ENCODE measurements at places on chromosomes 7 and 10. TPM values are rescaled to one million over a fixed set of nuclear protein-coding genes. Genes with fewer than 3 reads are reported as not detected.

HOXA7 gene
- not detected for total RNA-seq

REPIN1 gene
- total RNA-seq = 76.1 TPM

CFAP69 gene
- total RNA-seq = 8.0 TPM

STEAP1B gene
- total RNA-seq = 3.0 TPM

HTR5A gene
- not detected for total RNA-seq

THSD7A gene
- 10.6 TPM for total RNA-seq

DNA sequence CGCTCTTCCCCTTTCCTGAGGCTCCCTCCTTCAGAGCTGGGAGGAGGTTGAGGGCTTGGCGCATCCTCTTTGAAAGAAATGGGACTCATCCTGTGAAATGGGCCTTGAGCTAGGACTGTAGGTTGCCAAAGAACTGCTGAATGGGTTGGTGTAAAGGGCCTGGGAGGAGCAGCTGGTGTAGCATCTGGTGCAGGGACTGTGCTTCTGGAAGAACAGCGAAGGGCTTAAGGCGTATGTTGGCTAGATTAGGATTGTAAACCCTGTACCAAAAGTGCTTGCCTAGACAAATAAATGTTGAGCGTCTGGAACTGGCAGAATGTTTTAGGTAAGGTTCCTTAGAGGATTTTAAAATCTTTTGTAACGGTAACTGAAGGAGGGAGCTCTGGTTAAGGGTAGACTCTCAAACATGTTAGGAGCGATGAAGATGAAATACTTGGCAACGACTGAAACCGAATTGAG, 563 bp downstream of the STAM start:
- peak; percentile 82 for DNase-seq

DNA sequence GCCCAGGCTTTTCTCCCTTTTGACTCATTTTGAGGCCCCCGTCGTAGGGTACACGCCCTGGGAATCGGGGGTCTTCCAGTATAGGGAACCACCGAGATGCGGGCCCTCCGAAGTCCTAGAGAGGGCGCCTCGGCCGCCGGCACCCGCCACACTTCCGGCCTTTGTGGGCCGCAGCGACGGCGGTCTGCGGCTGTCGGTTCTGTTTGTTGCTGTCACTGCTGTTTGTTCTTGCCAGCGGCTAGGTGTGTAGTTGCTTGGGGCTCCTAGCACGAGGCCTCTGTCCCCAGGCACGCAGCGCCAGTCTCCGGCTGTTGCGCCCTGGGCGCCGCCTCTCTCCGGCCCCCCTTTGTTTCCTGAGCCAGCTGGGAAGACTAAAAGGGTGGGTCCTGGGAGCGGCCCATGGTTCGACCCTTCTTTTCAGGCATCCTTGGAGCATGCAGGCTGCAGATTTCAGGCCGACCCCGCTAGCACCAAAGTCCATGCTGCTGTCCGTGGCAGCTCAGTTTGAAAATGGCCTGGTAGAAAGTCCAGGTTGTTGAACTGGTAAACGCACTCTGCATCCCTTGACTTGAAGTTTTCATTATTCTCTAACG, 17.8 kb upstream of the ZKSCAN1 start:
- DNase-seq = peak; percentile 68

DNA sequence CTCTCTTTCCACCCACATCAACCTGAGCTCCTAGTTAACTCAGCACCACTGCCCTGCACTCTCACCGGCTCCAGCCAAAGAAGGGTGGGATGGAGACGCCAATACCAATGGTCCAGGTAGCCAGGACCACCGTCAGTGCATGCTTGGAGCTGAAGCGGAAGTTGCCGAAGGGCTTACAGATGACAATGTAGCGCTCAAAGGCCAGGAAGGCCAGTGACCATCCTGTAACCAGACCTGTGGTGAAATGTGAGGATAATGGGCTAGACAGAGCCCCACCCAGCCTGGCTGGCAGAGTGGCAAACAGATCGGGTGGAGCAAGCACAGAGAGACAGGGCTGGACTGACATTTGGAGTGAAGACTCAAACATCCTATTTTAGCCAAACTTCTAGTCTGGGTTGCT, 673 bp downstream of the OPN1SW start:
- DNase-seq = no peak

DNA sequence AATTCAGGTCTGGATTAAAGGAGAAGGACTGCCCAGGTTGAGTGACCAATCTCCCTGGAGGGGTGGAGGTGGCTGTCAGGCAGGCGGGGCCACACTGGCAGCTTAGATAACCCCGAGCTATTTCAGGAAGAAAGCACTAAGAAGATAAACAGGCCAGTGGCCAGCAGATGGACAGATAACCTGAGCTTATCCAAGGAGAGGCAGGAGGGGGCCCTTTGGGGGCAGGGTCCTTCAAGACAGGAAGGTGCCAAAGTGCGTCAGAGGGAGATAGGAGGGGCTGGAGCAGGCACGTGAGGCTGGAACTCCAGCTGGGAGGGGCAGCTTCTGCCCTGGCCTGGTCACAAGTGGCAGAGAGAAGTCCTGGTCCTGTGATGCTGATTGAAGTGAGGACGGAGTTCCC, 29.8 kb upstream of the PODXL start:
- peak; percentile 45 for DNase-seq
